ENCODE measurements at places on chromosomes 4 and X. TPM values are rescaled to one million over a fixed set of nuclear protein-coding genes. Genes with fewer than 3 reads are reported as not detected.

ITM2A gene
- 148 TPM for total RNA-seq

SLITRK4 gene
- total RNA-seq = not detected

DGKK gene
- not detected for total RNA-seq

CDKL5 gene
- total RNA-seq = 1.3 TPM

NOCT gene
- total RNA-seq = 5.4 TPM

PWWP3B gene
- total RNA-seq = not detected

CYSLTR1 gene
- 23.8 TPM for total RNA-seq

NEXMIF gene
- total RNA-seq = 0.56 TPM

TLR1 gene
- 19.5 TPM for total RNA-seq

COX7B2 gene
- not detected for total RNA-seq

ATP8A1 gene
- 21.1 TPM for total RNA-seq

MID1 gene
- 0.22 TPM for total RNA-seq

TMPRSS11D gene
- not detected for total RNA-seq

IL2RG gene
- total RNA-seq = 523 TPM

CT45A1 gene
- total RNA-seq = not detected

DNA sequence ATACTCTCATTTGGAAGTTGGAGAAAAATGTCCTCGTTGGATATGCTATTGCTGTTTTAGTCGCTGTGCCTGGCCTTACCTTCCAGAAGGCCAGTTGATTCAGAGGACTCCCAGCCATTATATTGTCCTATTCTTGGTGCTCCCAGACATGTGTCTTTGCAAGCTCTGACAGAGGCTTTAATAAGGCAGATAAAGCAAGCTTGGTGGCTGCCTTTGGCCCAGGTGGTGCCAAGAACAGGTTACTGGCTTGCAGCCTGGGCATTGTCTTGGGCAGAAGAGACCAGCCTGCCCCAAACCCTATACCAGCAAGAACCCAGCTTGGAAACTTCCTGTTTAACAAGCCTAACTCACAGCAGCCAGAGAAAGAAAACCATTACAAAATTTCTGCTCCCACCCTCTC lies 16.9 kb downstream of the RAI2 start:
- H3K27ac ChIP-seq = no peak overlapping the region
- no peaks in the 10 kb centered on the region for H3K36me3 ChIP-seq
- H3K27me3 ChIP-seq = no peaks in the 10 kb centered on the region
- DNase-seq = no peak
- no peak overlapping the region for H3K4me3 ChIP-seq

- no peak for DNase-seq
- H3K4me1 ChIP-seq = no peaks in the 10 kb centered on the region
- no peak overlapping the region for H3K4me3 ChIP-seq
- no peak overlapping the region for H3K27ac ChIP-seq
Measured at GRCh38 chr4:23946299-23946698, 56.5 kb upstream of the PPARGC1A start.

- DNase-seq = no peak
- no peaks in the 10 kb centered on the region for H3K36me3 ChIP-seq
- H3K4me3 ChIP-seq = no peak overlapping the region
- H3K27me3 ChIP-seq = no peaks in the 10 kb centered on the region
- H3K4me1 ChIP-seq = peaks cover 1% of the 10 kb centered on the region
- H3K27ac ChIP-seq = no peak overlapping the region
Measured at GRCh38 chrX:13419276-13419675, 99.4 kb upstream of the ATXN3L start.

DNA sequence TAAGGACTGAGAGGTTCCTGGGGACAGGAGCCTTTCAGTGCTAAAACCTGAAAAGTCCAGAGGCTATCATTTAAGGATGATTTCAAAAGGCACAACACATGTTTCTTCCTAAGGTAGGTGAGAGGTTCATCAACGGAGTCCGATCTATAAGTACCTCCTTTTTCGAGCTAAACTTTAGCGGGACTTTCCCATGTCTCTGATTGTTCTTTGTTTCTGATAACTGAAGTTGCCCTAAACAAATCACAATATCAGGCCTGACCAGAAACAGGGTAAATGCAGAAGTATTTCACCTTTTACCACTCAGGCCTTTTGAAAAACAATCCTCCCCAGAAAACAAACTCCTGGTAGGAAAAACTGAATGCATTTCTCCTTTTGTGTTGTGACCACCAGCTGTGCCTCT lies 17.6 kb downstream of the PIR start:
- no peaks in the 10 kb centered on the region for H3K36me3 ChIP-seq
- no peak overlapping the region for H3K27ac ChIP-seq
- H3K4me3 ChIP-seq = no peak overlapping the region
- no peaks in the 10 kb centered on the region for H3K27me3 ChIP-seq

- peak overlapping the region; percentile 91 for H3K4me3 ChIP-seq
- H3K36me3 ChIP-seq = peaks cover 11% of the 10 kb centered on the region
- peaks cover 7% of the 10 kb centered on the region for H3K27me3 ChIP-seq
- H3K4me1 ChIP-seq = peaks cover 20% of the 10 kb centered on the region
Measured at GRCh38 chrX:103253608-103254007, 1.3 kb downstream of the TCEAL8 start.

DNA sequence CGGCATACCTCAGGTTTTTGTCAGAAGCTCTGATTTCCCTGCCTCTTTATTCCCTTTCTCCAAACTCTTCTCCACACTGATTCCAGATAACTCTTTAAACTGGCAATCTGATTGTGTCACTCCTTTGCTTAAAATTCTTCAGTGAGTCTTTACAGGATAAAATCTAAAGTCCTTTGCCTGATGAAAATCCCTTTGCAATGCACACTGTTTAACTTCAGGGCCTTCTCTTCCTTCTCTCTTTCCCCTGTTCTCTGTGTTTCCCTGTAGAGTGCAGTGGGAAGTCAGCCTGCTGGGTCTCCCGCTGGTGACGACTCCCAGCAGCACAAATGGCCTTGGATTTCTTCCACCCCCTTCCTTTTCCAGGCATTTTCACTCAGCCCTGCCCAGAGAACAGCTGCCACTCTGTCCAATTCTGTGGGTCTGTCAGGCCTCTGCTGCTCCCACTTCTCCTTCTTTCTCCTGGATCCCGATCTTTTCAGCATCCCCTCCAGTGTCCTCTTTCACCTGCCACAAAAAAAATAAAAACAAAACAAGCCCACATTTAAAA lies 189.9 kb upstream of the NWD2 start:
- H3K27me3 ChIP-seq = peaks cover 2% of the 10 kb centered on the region
- no peak overlapping the region for H3K27ac ChIP-seq
- H3K4me3 ChIP-seq = no peak overlapping the region
- H3K36me3 ChIP-seq = no peaks in the 10 kb centered on the region
- no peaks in the 10 kb centered on the region for H3K4me1 ChIP-seq

GRCh38 chr4:84324303-84325245 lies 174.5 kb downstream of the NKX6-1 start:
- H3K4me1 ChIP-seq = no peaks in the 10 kb centered on the region
- no peak overlapping the region for H3K27ac ChIP-seq
- no peak for DNase-seq
- H3K4me3 ChIP-seq = no peak overlapping the region
- H3K36me3 ChIP-seq = no peaks in the 10 kb centered on the region

DNA sequence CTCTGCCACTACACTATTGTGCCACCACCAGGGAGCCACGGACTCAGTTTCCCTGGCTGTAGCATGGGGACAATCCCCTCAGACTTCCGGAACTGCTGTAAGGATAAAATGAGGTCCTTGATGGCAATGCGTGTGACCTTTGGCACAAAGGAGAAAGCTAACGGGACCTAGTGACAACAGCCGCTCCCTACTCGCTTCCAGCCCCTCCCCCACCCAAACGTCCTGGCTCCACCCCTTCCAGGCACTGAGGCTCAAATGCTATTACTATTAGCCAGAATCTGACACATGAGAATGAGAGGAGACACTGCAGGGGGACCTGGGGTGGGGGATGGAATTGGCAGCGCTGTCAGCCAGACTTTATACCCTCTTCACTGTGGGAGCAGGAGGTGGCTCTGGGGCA lies 5.4 kb upstream of the DUSP9 start:
- peaks cover 8% of the 10 kb centered on the region for H3K4me1 ChIP-seq
- H3K36me3 ChIP-seq = no peaks in the 10 kb centered on the region
- no peak overlapping the region for H3K27ac ChIP-seq
- no peak for DNase-seq

- no peak for DNase-seq
- H3K36me3 ChIP-seq = no peaks in the 10 kb centered on the region
- H3K27me3 ChIP-seq = no peaks in the 10 kb centered on the region
- H3K4me3 ChIP-seq = no peak overlapping the region
- no peak overlapping the region for H3K27ac ChIP-seq
Measured at GRCh38 chr4:85951099-85951498, 408.8 kb downstream of the MAPK10 start.

- peaks cover 58% of the 10 kb centered on the region for H3K4me1 ChIP-seq
- peaks cover 70% of the 10 kb centered on the region for H3K36me3 ChIP-seq
- H3K4me3 ChIP-seq = peak overlapping the region; percentile 85
- peak overlapping the region; percentile 83 for H3K27ac ChIP-seq
- H3K27me3 ChIP-seq = no peaks in the 10 kb centered on the region
- no peak for DNase-seq
Measured at GRCh38 chrX:71540801-71541200, 7.9 kb downstream of the OGT start.

GRCh38 chr4:25310066-25310802 lies 2.3 kb upstream of the ZCCHC4 start:
- peaks cover 26% of the 10 kb centered on the region for H3K4me1 ChIP-seq
- peaks cover 2% of the 10 kb centered on the region for H3K36me3 ChIP-seq
- no peak overlapping the region for H3K4me3 ChIP-seq
- no peak overlapping the region for H3K27ac ChIP-seq
- H3K27me3 ChIP-seq = peaks cover 3% of the 10 kb centered on the region
- DNase-seq = no peak

DNA sequence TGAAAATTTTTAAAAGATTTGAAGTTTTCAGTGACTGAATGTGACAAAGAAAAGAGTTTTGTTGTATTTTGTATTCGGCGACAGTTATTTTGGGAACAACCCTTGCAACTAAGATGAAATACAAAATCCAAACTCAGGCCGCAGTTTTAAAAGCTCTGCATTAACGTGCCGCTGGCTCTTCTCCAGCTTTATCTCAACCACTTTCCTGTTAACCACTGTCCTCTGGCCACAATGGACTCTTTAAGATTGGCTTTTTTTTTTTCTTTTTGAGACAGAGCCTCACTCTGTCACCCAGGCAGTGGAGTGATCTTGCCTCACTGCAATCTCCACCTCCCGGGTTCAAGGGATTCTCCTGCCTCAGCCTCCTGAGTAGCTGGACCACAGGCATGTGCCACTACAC lies 22.1 kb upstream of the AMTN start:
- H3K27ac ChIP-seq = no peak overlapping the region

DNA sequence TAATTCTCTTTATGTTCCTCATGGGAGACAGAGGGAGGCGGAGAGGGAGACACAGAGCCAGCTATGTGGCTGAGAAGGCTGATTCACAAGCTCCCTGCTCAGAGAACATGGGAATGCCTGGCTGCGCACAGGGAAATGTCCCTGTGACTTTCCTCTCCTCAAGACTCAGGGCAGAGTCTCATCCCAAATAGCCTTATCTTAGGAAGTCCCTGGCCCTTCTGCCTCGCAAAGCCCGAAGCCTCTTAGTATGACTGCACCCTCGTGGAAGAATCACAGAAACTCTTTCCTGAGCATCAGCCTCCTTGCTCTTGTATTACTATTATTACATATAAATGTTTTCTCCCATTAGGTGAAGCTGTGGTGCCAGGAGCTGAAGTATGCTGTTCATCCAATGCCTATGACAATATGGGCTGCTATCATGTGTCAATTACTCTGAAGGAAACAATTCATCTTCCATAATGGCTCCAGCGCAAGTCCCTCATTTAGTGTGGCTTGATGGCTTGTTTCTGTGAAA lies 230.5 kb downstream of the MGST2 start:
- H3K4me1 ChIP-seq = peaks cover 12% of the 10 kb centered on the region
- H3K4me3 ChIP-seq = no peak overlapping the region
- H3K27me3 ChIP-seq = no peaks in the 10 kb centered on the region
- H3K27ac ChIP-seq = no peak overlapping the region
- DNase-seq = no peak
- peaks cover 2% of the 10 kb centered on the region for H3K36me3 ChIP-seq

GRCh38 chr4:159495515-159496236 lies 392.8 kb downstream of the RAPGEF2 start:
- H3K4me3 ChIP-seq = no peak overlapping the region
- no peak overlapping the region for H3K27ac ChIP-seq
- no peaks in the 10 kb centered on the region for H3K4me1 ChIP-seq
- no peak for DNase-seq
- no peaks in the 10 kb centered on the region for H3K36me3 ChIP-seq

- no peaks in the 10 kb centered on the region for H3K4me1 ChIP-seq
- no peak overlapping the region for H3K27ac ChIP-seq
- no peaks in the 10 kb centered on the region for H3K27me3 ChIP-seq
Measured at GRCh38 chr4:5368426-5368825, 317.1 kb downstream of the STK32B start.

DNA sequence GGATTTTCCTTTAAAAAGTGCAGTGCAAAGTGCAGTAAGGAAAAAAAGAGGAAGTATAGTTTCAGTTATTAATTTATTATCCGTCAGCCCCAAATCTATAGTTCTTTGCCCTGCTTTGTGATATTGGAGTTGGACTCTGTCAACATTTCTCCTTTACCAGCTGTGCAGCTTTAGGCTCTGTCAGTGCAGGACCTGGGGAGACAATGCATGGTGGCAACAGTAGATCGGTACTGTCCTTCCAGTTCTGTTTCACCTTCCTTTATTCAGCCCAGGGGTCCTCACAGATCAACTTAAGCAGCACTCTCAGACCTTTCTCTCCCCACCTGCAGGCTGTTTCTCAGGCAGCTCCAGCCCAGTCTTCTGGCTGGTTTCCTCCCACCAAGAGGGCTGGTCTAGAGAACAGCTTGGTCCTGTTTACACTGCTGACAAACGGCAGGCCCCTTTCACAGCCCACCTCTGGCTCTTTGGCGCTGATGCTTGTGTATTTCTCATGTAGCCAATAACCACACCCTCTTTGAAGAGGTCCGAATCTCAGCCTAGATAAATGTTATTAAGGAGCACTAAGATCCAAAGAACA lies 71.6 kb downstream of the MCUB start:
- peaks cover 39% of the 10 kb centered on the region for H3K36me3 ChIP-seq
- peak overlapping the region; percentile 58 for H3K27ac ChIP-seq

- H3K4me1 ChIP-seq = no peaks in the 10 kb centered on the region
- no peaks in the 10 kb centered on the region for H3K36me3 ChIP-seq
- H3K4me3 ChIP-seq = no peak overlapping the region
- H3K27ac ChIP-seq = no peak overlapping the region
- no peak for DNase-seq
Measured at GRCh38 chr4:29852537-29852936, 867.6 kb upstream of the PCDH7 start.

GRCh38 chrX:117607561-117607960 lies 509.0 kb downstream of the KLHL13 start:
- no peaks in the 10 kb centered on the region for H3K27me3 ChIP-seq
- no peaks in the 10 kb centered on the region for H3K36me3 ChIP-seq
- DNase-seq = no peak

GRCh38 chr4:7505116-7505900 lies 70.6 kb upstream of the PSAPL1 start:
- DNase-seq = no peak
- no peak overlapping the region for H3K27ac ChIP-seq
- peaks cover 7% of the 10 kb centered on the region for H3K27me3 ChIP-seq

DNA sequence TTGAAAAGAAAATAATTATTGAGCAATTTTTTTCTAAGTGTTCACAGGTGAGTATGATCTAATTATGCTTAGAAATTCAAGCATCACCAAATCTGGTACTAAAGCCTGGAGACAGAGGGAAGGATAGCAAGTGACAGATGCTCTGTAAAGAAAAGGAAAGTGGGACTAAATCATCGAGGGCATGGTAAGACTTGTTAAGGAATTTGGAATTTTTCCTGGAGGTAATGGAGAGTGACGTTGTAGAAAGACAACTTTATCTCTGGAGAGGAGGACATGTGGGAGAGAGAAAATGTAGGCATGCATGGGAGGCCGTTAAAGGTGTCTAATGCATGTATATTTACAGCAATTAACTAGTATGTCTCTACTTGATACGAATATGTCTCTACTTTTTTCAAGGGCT lies 333.2 kb upstream of the ATOH1 start:
- H3K4me3 ChIP-seq = no peak overlapping the region
- H3K4me1 ChIP-seq = no peaks in the 10 kb centered on the region
- no peaks in the 10 kb centered on the region for H3K27me3 ChIP-seq
- no peak for DNase-seq
- no peak overlapping the region for H3K27ac ChIP-seq
